Activated CD4-positive, alpha-beta memory T cell treated with anti-CD3 and anti-CD28 coated beads for 36 hours (primary cell): ENCODE measurements at places on chromosomes 5 and 9.

- no peak for DNase-seq
These were observed 80.5 kb downstream of the AMBP start for GRCh38 chr9:113997610-113998009.

DNA sequence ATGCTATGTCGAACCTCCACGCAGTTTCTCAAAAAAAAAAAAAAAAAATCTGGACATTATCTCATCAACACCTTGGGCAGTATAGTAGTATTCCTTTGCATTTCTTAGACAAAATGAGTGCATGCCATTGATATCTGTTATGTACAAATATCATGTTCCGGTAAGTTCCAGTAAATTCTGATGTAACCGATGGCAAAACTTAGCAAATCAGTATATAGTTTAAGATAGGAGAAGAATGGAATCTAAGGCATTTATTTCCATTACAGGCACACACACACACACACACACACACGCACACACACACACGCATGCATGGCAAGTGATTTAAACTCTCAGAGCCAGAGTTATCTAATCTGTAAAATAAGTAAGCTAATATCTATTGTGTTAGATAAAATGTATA, 356.5 kb upstream of the TUSC1 start:
- no peak for DNase-seq

GRCh38 chr5:158607088-158607487, 492.6 kb downstream of the EBF1 start:
- no peak for DNase-seq

DNA sequence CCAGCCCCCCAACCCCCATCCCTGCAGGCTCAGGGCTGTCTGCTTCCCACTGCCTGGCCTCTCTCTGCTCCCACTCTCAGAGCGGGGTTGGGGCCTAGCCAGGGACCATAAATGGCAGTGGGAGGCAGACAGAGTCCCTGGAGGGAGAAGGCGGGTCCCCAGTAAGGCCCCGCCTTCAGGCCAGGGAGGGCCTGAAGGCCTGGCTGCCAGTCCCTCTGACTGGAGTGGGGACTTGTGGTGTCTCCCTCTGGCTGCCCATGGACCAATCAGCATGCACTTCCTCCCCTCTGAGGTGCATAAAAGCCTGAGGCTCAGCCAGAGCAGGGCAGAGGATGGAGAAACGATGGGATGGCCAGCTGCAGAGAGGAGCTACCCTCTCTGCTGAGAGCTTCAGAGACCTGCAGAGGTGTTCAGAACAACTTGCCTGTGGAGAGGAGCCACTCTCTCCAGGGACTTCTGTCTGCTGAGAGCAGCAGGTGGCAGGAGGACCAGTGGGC, 2.7 kb upstream of the BTNL9 start:
- no peak for DNase-seq

DNA sequence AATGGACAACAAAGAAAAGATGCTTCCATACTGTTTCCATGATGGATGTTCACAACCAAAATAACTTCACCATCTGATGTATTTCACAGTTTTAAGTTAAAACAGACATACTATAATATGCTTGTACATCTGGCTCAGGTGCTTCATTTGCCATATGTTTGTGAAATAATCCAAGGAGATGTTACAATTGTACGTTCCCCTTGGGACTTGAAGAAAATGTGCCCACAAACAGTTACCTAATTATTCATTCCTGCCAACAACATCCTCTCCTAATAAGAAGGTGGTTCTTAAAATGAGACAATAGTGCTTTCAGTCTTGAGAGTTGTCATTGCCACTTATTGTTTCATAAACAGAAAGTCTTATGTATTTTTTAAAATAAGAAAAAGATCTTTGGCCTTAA, 33.1 kb upstream of the SMARCA2 start:
- DNase-seq: no peak

- no peak for DNase-seq
These were observed 6.1 kb downstream of the CA9 start for GRCh38 chr9:35679766-35680330.

GRCh38 chr5:165244407-165244806, 1739.0 kb downstream of the MAT2B start:
- no peak for DNase-seq

GRCh38 chr5:67731886-67732285, 483.7 kb upstream of the PIK3R1 start:
- no peak for DNase-seq

DNA sequence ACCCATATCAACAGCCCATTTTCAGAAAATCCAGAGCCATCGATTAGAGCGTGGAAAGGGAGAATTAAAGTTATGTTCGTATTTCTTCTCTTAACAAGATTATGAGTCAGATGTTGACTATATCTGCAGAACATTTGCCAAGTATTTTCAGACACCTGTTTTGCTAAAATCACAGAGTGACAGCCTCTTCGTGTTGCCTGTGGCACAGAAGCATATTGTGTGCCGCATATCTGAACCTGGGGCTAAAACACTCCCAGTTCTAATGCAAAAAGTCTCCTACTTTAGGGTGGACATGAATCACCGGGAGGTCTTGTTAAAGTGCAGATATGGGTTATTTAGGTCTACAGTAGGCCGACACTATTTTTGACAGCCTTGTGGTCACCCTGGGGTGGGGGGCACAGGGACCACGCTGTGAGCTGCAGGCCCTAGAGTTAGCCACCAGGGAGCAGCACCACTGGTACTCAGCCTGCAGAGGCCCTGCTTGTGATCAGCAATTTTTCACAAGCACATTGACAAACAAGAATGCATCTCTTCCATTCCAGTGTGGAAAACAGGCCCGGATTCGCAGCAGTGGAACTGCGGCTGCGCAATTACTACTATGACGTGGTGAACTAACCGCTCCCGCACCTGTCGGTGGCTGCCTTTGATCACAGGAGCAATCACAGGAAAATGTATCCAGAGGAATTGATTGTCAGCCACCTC, 93.5 kb downstream of the SYK start:
- DNase-seq: no peak

DNA sequence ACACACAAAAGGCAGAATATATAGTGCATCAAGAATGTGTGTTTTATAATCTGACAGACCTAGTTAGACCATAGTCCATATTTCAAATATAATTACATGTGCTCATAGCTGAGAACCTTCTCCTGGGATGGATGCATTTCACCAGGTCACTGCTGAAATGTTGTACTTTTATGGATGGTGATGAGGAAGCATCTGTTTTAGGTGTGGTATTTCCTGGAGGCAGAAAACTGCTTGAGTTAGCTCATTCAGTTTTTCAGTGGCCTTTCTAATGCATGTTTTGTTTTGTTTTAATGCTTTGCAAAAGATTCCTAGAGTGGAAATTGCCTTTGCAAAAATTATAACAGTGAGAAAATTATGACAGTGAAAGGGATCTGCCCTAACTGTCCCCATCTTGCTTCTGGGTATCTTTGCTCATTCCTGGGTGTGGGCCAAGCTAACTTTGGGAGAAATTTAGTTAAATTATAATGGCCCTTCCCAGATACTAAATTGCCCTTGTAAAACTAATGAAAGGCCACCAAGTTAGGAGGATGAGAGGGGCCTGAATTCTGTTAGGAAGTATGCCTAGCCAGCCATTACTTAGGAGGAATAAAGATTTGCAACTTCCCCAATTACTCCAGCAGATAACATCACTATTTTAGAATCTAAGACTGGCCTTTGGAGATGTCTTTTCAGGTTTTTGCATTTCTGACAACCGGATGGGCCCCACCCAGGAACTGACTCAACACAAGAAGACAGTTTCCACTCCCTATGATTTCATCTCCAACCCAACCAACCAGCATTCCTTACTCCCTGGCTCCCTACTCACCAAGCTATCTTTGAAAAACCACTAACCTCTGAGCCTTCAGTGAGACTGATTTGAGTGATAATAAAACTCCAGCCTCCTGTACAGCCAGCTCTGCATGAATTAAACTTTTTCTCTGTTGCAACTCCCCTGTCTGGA, 7.0 kb upstream of the IL12B start:
- DNase-seq: peak; percentile 66

DNA sequence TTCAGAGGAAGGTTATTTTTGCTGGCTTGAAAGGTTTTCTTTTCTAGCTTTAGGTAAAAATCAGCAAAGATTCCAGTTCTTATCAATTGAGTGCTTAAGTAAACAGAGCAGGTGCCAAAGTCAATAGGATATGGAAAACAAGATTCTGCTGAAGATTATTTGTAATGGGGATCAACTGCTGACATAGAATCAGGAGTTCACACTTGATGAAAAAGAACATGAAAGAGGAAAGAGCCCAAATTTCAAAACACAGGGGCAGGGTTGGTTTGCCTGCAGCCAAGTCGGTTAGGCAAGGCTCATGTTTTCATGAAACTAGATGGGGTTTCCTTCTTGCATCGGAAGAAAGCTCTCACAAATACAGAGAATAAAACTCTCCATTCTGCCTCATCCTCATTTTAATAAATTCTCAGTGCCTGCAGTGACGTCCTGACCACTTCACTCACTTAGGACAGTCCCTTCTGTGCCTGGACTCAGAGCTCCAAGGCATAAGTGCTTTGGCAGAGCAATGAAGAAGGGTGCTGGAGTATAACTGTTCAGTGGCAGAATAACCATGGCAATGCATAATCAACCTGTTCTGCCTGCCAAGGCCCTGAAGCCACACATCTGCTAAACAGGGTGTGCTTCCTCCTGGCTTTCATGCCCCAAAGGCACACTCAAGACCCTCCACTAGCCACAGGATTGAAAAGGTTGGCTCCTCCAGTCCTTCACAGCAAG, 179.6 kb downstream of the GNAQ start:
- no peak for DNase-seq

DNA sequence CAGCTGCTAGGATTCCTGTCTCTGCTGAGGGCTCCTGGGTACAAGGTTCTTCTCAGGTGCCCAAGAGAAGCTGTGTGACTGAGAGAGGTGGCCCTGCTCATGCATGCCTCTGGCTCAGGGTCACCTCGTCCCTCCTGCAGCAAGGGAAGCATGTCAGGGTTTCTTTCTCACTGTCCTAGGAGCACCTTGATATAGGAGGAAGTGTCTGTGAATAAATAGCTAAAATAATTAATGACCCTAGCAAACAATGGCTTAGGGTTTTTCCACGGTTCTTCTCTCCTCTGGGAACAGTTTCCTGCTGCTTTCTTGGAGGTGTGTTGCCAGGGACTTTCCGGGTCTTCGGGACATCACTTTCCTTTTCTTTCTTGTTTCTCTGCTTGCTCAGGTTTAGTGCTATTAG, 87.2 kb downstream of the ARHGAP26 start:
- no peak for DNase-seq
